ENCODE measurements at places on chromosomes 12 and 14.
A peak's percentile ranks its signal among the peaks of the same experiment; 100 is the strongest.

GRCh38 chr14:25875475-25875874 lies 722.4 kb downstream of the NOVA1 start:
- no peak for DNase-seq

DNA sequence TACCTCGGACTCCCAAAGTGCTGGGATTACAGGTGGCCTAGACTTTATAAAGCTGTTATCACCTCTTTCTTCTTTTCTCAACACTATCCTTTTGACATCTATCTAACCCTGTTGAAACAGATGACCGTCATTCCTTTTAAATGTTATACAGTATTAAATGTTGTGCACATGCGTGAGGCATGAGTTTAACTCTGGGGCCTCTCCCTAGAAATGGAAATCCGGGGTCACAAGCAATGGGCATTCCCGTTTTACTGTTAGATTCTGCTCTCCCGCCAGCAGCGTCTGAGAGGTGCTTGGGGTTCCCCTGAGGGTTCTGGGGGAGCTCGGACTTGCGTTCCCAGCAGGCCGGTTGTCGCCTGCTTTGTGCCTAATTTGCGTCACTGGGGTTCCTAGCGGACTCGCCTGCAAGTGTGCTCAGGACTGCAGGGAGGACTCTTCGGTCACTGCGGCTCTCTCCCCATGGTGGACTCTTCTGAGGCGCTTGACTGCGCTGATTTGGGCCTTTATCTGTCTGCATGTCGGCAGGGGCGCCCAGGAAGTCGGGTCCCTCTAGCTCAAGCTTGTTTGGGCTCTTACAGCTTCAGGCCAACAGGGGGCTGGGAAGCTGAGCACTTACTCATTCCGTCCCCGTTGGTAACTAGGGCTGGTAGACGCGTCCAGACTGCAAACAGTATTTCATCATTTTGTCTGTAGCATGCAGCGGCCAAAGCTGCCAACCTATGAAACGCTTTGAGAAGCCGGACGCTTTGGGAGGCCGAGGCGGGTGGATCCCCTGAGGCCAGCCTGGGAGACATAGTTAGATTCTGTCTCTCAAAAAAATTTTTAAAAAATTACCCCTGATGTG lies 1.2 kb upstream of the RAN start:
- DNase-seq: peak; percentile 50

DNA sequence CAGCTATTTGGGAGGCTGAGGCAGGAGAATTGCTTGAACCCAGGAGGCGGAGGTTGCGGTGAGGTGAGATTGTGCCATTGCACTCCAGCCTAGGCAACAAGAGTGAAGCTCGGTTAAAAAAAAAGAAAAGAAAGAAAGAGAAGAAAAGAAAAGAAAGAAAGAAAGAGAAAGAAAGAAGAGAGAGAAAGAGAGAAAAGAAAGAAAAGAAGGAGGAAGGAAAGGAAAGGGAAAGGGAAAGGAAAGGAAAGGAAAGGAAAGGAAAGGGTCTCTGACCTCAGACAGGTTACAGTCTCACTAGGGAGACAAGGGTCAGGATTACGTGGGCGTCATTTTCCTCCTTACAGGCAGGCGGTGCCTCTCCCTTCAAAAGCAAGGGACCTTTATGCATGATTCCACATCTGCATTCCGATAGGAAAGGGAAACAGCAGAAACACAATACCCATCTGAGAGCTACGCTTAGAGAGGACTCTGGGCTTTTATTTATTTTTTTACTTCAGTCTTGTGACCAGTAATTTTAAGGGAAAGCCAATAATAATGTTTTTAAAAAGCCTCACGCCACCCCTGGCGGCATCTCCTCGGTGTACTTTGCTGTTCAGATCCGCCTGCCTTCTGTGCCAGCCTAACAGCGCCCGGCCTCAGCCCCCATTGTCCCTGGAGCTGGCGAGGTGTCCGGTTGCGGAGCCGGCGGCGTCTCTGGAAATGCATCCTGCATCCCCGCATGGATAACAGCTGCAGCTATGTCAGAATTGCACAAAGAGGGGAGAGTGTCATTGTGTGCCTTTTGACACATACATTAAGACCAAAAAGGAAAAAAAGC lies 945 bp upstream of the HIP1R start:
- DNase-seq: no peak

GRCh38 chr14:22646570-22647254 lies 2.6 kb upstream of the OR6J1 start:
- DNase-seq: no peak

DNA sequence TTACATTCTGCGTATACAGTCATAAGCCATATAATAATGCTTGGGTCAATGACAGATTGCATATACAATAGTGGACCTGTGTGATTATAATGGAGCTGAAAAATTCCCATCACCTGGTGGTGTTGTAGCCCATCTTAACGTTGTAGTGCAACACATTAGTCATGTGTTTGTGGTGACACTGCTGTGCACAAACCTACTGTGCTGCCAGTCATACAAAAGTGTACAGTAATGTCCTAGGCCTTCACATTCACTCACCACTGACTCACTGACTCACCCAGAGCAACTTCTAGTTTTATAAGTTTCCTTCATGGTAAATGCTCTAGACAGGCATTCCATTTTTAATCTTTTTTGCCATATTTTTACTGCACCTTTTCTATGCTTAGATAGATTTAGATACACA lies 194.8 kb upstream of the SEL1L start:
- no peak for DNase-seq

GRCh38 chr14:54435500-54435981 lies 5.6 kb downstream of the CNIH1 start:
- DNase-seq: no peak

- no peak for DNase-seq
Observed at GRCh38 chr12:107429006-107429705, 256.4 kb upstream of the PWP1 start.

- DNase-seq: no peak
Observed at GRCh38 chr12:43271659-43272058, 280.3 kb downstream of the ADAMTS20 start.

DNA sequence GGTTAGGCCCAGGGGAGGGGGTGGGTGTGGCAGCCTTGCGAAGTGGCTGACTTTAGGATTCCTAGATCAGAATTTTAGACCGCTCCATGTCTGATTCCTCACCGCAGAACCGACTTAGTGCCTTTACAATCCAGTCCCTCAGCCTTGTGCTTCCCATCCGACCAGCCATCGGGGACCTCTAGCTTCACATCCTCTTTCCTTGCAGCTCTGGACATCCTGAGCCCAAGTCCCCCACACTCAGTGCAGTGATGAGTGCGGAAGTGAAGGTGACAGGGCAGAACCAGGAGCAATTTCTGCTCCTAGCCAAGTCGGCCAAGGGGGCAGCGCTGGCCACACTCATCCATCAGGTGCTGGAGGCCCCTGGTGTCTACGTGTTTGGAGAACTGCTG lies 557 bp downstream of the COPS7A start:
- DNase-seq: no peak

DNA sequence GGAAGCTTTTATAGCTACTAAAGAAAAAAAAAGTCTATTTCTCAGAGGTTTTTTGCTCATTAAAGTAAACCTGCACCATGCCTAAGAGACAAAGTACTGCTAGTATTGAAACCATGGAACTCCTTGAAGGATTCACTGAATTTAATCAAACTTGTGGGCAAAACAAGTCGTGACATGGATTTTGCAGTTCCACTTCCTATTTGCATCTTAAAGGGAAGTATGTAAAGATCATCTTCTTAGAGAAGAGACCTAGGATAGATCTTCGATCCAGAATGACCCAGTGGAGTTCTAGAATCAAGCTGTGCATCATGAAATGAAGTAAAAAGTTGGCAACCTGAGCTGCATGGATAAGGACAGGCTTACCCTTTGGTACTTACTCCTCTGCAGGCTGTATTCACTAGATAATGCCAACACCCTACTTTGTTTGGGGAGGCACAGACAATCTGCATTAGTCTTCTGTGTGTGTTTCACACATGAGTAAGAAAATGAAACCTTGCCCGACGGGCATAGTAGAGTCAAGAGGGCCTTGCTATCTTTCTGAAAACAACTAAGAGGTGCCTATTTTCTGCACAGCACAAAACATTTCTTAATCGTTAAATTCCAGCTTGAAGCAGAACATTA lies 1.9 kb downstream of the GNG2 start:
- no peak for DNase-seq

DNA sequence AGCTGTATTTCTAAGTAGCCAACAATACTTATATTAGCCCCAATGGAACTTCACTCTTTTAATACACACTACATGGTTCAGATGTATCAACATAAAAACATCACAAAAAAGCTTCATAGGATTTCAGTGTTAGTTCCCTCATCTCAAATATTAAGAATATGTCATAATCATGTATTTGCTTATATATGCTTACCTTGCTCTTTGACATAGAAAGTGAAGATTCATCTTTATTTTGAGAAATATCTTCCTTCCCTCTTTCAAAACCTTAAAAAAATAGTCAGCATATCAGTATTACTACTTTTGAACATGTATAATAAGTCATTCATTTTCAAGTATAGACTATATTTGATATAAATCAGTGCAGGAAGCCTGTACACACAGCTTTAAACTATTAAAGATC lies 62.2 kb upstream of the BBS10 start:
- no peak for DNase-seq

GRCh38 chr14:92121207-92121669 lies 268 bp downstream of the NDUFB1 start:
- no peak for DNase-seq

DNA sequence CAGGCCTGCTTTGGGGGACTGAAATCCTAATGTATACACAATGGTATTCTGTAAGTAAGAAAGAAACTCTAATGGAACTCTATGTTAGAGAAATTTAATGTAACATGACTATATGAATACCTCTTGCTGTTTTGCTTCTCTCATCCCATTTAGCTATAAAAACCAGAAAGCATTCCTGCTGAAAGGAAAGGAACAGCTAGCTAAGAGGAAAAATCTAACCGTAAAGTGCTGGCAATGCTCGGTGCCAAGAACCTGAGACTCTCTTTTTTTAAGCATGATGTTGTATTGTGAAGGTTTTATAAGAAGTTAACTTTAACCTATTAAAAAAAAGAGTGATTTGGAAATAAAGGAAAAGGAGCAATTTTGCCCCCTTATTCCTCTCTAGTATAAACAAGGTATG lies 75.6 kb upstream of the DACT1 start:
- DNase-seq: no peak

- no peak for DNase-seq
Observed at GRCh38 chr12:49615725-49616124, 7.6 kb upstream of the PRPF40B start.

DNA sequence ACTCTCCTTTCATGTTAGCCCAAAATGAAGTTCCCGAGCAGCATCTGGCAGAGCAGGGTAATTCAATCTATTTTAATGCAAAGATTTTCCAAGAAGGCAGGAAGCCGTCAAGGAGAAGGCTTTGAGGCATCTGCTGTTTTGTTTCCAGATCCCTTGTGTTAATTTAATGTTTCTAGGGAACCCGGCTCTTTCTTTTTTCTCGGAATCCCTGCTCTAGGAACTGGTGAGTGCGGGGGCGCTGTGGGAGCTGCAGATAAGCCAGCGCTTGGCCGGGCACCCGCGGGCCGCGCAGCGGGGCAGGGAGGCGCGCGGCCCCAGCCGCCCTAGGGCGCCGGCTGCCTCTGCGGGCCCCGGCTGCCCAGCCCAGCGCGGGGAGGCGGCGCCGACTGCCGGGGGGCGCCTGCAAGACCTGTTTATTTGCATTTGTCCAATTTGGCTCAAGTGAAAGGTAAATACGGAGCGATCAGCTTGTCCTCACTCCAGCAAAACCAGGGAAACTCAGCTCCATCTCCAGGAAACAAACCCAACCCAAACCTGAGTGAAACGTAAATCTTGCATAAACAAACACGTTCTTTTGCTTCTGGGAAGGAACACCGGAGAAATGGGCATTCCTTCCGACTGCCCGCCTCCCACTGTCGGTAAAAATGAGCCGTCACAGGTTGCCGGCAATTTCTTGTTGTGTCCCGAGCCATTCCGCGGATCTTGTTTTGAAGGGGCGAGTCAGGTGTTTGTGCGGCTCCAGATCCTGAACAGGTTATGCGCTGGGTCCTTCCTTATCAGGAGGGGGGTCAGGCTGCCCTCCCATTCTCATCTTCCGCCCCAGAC lies 65.1 kb downstream of the CRADD start:
- DNase-seq: peak; percentile 25

DNA sequence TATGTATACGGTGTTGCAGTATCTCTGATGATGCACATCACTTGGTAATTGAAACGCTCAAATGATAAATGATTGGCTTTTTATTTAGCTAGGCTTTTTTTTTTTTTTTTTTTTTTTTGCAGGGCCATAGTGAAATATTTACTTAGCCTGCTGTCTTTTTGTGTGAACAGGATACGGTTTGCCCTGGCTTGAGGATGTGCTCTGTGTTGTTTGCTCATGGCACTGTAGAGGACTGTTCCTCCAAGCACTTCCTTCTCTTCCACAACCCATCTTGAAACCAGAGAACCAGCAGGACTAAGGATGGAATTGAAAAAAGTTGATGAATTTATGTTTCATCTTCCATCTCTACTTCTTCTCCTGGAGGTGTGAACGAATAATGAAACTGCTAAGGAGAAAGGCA lies 15.5 kb upstream of the SSPN start:
- DNase-seq: no peak

GRCh38 chr14:104681689-104682074 lies 7.7 kb upstream of the INF2 start:
- no peak for DNase-seq

GRCh38 chr12:131116468-131117117 lies 162.9 kb downstream of the ADGRD1 start:
- DNase-seq: no peak

DNA sequence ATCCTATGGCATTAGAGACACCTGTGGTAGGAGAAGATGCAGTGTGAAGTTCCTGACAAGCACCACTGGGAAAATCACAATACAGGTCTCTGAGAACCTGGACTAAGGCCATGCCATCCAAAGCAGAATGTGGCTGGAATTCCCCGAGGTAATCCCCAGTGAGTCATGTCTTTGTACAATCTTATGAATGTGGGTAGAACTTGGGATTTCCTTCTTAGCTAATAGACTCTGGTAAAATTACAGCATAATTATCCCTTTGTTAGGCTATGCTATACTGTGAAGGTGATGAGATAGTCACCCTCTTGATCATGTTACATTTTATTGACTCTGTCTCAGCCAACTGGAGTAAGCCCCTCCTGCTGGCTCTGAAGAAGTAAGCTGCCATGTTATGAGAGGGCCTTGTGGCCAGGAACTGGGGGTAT lies 224.3 kb upstream of the DCN start:
- no peak for DNase-seq

DNA sequence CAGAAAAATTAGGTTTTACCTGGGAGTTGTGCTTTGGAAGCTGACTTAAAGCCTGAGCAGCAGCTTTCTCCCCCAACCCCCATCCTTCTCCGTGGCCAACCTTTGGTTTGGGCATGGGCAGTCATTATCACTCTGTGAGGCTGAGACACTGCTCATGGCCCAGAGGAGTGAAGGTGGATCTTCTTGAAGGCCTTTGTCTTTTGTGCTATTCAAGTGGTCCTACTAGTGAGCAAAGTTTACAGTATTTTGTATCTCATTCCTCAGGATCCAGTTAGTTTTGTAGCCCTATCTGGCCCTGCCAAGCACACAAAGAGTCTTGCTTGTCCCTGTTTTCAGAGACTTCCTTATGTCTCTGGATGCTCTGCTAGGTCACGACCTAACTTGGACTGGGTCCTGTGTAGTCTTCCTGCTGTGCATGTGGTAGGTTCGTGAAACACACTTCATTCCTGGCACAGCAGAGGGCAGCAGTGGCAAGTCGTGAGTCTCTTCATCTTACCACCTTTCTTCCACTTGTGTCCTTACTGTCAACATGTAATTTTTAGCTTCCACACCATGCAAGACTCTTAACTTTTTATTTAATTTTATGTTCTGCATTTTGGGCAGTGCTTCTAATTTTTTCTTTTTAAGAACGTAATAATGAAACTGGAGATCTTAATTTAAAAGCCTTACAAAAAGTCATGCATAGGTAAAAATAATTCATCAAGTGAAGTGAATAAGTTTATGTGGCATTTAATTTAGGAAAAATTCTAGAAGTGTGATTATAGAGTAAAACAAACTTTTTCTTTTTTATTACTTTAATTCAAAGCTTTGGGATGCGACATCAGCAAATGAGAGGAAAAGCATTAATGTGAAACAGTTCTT lies 53.7 kb downstream of the APAF1 start:
- DNase-seq: no peak
